ENCODE measurements at places on chromosomes 5 and 9. TPM values are rescaled to one million over a fixed set of nuclear protein-coding genes. Genes with fewer than 3 reads are reported as not detected.

DNA sequence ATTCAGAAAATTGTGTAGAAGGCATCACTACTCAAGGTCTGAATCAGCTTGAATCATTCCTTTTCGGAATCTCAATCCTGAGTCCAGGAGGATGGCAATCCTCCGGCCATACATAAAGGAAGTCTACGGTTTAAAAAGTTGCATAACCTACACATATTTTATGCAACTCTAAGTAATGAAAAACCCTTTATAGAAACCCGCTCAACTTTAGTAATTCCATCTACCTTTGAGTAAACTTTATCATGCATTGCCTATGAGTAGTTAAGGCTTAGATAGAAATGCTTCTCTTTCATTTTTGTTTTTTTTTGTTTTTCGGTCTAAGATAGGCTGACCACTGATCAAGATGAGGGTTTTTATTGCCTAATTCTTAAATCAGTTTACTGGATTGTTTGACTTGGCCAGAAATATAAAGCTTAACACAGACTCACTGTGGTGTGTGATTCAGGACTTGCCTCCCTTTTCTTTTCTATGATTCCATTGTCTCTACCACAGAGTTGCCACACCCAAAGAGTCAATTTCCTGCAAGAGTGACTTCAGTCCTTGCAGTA, 85.0 kb downstream of the LURAP1L start:
- H3K4me3 ChIP-seq: no peak overlapping the region
- DNase-seq: peak; percentile 12
- no peaks in the 10 kb centered on the region for H3K36me3 ChIP-seq
- no peaks in the 10 kb centered on the region for H3K27me3 ChIP-seq
- H3K27ac ChIP-seq: no peak overlapping the region
- no peaks in the 10 kb centered on the region for H3K4me1 ChIP-seq

- H3K36me3 ChIP-seq: no peaks in the 10 kb centered on the region
- no peaks in the 10 kb centered on the region for H3K4me1 ChIP-seq
- peak within 1 kb of the TSS; percentile 72 for H3K4me3 ChIP-seq
- H3K27me3 ChIP-seq: no peaks in the 10 kb centered on the region
Observed at GRCh38 chr5:176388444-176389134, at the start of the genes HIGD2A and NOP16. HIGD2A (plus strand) TSS chr5:176388751; CDS start chr5:176388820, 69 bp downstream. NOP16 (minus strand) TSS chr5:176388598; CDS start chr5:176388539, 59 bp downstream.

GRCh38 chr9:131097948-131098278, 1.6 kb downstream of the AIF1L start:
- H3K4me3 ChIP-seq: no peak overlapping the region
- no peaks in the 10 kb centered on the region for H3K27me3 ChIP-seq
- no peaks in the 10 kb centered on the region for H3K36me3 ChIP-seq
- no peaks in the 10 kb centered on the region for H3K4me1 ChIP-seq
- no peak for DNase-seq
- no peak overlapping the region for H3K27ac ChIP-seq

Gene SPATA31E1
- total RNA-seq: 0.68 TPM

Gene GABBR2
- total RNA-seq: not detected

Data from prostate gland (tissue), 2 donors.